Stimulated activated CD4-positive, alpha-beta T cell treated with anti-CD3 and anti-CD28 coated beads, Interleukin-1b, Interleukin-23, amount 100 ng/mL, for 48 hours (primary cell): ENCODE measurements at places on chromosomes 6 and 20.

DNA sequence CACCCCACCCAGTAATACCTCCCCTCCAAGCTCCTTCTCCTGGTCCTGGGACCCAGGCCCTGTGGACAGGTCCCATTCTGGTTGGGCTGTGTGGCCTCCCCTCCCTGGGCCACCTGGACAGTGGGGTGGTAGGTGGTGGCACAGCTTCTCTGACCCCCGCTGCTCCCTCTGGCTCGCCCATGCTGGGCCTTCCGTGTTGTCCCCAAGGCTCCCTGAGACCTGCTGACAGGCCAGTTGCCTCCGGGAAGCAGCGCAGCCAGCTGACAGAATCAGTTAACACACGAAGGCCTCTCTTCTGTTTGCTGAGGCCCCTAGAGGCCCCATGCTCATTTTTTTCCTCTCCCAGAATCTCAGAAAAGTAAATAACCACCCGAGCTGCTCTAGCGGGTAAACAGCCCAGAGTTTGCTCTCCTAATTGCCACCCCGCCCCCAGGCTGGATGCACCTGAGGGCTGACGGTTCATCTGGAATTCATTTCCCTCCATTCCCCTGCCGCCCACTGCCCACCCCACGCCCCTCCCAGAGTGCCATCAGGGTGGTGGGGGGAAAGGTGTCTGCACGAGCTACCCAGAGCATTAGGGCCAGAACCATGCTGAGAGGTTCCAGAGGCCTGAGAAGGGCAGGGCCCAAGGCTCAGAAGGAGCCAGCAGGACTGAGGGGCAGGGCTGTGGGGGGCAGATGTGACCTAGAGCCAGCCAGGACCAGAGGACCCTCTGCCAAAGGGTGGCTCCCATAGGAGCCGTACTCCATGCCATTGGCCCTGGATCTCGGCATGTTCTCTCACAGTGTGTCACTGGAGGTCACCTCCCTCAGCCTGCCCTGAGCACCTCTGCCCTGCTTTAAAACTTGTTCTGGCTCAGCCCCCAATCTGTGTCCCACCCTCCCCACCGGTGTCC lies 157.5 kb downstream of the GRM4 start:
- no peak for DNase-seq

- no peak for DNase-seq
These were observed 86.2 kb upstream of the GPR6 start for GRCh38 chr6:109891924-109892323.

GRCh38 chr6:131122007-131122406 lies 13.3 kb upstream of the AKAP7 start:
- DNase-seq: no peak

DNA sequence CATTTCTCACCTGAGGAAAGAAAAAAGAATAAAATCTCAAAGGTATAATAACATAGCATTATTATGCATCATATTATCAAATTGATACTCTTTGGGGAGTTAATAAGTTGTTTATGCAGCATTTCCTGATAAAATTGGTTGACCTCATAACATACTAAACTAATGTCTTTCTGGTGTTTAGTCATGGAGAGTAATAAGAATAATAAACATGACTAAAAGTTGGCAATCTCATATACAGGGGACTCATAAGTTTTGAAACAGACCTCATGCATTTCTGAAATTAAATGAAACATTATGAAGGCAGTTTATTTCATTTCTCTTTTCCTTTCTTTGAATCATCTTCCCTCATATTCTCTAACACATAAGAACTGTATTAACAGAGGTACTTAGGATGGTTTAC lies 60.5 kb upstream of the PRDM1 start:
- DNase-seq: no peak

DNA sequence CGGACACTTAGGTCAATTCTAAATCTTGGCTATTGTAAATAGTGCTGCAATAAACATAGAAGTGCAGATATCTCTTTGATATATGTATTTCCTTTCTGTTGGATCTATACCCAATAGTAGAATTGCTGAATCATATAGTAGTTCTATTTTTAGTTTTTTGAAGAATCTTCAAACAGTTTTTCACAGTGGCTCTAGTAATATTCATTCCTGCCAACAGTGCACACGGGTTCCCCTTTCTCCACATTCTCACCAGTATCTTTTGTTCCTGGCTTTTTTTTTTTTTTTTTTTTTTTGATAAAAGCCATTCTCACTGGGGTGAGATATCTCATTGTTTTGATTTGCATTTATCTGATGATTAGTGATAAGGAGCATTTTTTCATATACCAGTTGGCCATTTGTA lies 1.8 kb upstream of the FBXL4 start:
- no peak for DNase-seq

DNA sequence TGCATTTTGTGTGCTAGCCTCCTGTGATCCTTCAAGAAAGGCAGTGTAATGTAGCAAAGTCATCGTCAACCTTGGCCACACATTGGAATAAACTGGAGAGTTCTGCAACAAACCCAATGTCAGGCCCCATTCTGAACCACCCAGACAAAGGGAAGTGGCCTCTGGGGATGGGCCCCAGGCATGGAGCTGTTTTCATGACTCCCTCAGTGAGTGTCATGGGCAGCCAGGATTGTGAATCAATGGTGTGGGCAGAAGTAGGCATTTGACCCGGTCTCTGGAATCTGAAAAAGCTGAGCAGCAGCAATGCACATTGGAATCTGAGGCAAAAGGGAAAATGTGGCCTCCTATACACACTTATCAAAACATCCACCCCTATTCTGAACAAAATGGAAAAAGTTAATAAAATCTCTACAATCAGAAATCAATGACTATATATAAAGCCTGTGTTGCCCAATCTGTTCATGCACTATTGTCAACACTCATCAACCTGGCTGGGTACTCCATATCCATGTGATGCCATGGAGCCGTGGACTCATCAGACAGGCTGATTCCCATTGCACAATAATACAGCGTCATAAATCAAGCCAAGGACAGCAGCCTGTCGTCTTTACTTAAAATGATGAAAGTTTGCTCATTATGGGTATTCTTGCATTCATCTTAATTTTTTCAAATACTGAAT lies 134.9 kb upstream of the STMND1 start:
- no peak for DNase-seq

- no peak for DNase-seq
These were observed 698.2 kb downstream of the DOK5 start for GRCh38 chr20:55173601-55174000.

DNA sequence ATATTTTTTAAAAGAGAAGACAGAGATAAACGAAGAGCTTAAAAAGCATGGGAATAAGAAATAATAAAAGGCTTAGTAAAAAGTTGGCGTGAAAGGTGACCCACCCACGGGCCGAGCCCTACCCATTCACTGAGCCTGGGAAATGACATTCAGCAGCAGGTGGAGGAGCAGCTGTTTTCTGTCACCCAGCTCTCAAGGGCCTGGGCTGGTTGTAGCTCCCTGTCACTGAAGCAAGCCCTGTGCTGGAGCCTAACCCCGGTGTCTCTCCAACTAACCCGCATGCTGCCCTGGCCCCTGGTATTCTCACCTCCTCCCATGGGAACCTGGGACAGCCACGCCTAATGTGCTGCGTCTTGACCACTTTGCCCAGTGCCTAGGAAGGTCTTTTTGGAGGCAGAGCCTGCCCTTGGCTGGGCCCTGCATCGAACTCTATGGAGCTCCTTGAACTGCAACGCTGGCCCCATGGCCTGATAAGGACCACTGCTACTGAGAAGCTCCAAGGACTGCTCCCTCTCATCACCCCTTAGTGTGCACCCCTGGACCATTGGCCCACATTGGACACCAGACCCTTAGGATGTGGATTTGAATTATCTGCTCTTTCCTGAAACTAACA lies 68.8 kb upstream of the IYD start:
- DNase-seq: no peak

DNA sequence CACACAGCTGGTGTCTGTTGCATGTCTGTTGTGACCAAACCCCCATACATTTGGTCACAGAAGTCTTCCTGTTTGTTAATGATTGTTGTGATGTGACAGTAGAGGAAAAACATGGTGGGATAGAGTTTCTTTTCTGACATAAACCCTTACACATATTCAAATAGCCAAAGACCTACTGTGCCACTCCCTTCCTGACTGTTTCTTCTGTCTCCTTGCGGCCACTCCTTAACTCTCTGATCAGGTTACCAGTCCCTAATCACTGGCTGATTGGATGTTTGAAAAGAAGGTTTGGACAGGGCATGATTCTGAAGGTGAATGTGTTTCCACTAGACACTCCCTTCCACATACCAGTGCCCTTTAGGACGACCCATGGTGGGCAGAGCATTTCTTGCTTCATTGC lies 101.2 kb downstream of the SCP2D1 start:
- no peak for DNase-seq
